ENCODE measurements at places on chromosomes 5 and 9. TPM values are rescaled to one million over a fixed set of nuclear protein-coding genes. Genes with fewer than 3 reads are reported as not detected.

- peak within 1 kb of the TSS; percentile 100 for H3K27ac ChIP-seq
- peak within 1 kb of the TSS; percentile 100 for H3K4me3 ChIP-seq
- H3K36me3 ChIP-seq: peaks cover 4% of the 10 kb centered on the region
- peaks cover 59% of the 10 kb centered on the region for H3K4me1 ChIP-seq
- no peak for DNase-seq
These were observed at the start of gene S1PR3 for GRCh38 chr9:88991066-88992034. Gene S1PR3 (plus strand): TSS chr9:88991468. CDS start chr9:89001201, 9,733 bp downstream.

DNA sequence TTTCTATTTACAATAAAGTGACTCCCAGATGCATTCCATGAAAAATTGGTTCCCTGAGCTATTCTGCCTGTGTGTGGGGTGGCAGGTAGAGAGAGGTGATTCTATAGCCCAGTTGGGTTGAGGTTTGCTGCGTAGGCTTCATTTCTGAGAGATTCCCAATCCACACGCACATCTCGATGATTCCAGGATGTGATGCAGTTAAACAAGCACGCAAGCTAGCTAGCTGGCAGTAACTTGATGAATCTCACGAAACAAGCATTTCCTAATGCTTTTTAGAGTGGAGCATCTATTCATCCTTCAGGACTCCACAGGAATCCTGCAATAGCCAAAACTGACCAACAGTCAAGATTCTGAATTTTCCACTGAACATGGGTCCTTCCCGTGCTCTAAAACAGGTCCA, 43.8 kb upstream of the CER1 start:
- no peaks in the 10 kb centered on the region for H3K36me3 ChIP-seq
- H3K27ac ChIP-seq: no peak overlapping the region
- H3K27me3 ChIP-seq: no peaks in the 10 kb centered on the region
- no peaks in the 10 kb centered on the region for H3K4me1 ChIP-seq
- DNase-seq: no peak
- H3K4me3 ChIP-seq: no peak overlapping the region

Gene NDUFB6
- 52.4 TPM for total RNA-seq

- no peak for DNase-seq
- H3K4me1 ChIP-seq: no peaks in the 10 kb centered on the region
These were observed 118.0 kb downstream of the ESM1 start for GRCh38 chr5:54867310-54867944.

GRCh38 chr9:120383999-120384924, 195.7 kb downstream of the CDK5RAP2 start:
- no peak overlapping the region for H3K4me3 ChIP-seq
- peaks cover 10% of the 10 kb centered on the region for H3K4me1 ChIP-seq
